ENCODE measurements at places on chromosomes 6 and 20.

DNA sequence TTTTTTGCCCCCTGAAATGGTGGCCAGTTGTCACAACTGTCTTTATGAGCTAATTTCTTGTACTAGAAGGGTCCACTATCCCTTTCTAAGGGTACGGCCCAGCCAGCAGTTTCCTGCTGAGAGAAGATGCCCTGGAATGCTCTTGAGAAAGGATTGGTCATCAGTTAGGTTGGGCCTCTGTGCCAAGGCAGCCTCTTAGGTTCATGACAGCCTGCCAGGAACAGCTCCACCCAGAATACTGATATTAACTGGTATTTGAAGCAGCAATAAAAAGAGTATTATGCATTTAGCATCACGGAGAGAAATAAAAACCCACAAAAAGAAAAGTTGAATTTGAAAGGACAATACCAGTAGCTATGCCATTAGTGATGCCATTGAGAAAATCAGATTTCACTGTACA, 9.0 kb upstream of the HINT3 start:
- DNase-seq: no peak

DNA sequence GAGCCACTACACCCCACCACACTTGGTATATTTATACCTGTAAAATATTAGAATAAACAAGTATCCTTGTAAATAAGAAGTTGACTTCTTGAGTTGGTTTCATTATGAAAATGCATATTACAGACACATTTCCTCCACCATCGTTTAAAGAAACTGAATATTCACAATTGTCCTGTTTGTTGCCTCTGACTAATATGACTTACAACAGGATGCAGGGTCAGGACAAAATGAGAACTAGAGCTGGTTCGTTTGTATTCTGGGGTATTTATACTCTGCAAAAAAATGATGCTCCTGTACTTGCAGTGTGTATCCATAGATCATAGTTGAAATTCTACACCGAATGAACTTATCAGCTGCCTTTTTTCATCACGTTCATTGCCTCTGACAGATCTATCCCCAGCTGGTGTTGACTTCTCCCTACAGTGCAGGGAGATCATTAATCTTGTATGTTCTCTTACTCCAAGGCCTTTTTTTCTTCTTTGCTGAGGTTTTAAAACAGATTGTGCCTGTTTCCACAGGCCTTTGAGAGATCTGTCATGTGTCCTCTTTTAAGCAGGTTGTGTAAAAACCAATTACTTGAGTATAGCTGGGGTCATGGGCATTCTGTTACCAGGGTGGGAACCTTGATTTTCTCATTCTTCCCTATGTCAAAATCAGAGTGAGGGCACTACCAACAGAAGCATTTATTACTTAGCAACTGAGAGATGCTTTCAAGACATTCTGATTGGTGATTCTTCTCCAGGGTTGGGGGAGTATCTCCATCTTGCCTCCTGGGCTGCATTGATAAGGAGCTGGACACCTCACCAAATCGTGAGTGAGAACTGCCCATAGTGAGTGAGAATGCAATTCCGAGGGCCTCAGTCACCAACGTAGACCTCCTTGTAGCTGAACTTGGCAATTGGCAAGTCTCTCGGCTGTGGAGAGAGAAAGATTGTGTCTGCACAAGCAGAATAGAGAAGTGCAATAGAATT, 78.8 kb upstream of the CD83 start:
- no peak for DNase-seq

DNA sequence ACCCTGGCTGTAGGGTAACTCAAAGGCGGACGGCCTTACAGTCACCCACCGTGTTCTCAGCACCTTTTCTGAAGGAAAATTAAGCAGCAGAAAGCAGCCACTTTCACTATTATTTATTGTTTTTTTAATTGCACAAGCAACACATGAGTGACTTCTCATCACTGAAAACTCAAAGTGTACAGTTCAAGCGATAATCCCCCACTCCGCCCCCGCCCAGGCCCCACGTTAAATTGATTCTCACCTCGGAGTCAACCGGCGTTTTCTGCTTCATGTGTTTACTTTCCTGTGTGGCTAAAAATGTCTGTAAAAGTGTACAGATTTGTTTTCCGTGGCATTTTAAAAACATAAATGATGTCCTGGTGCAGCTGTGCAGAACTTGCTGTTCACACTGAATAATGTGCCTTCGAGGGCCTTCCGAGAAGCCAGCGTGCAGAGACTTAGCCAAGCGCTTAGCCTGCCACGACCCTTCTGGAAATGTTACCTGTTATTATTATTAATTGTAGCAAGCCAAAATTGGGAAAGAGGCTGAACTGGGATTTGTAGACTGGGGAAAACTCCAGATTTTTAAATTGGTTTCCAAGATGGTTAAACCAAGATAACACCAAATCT, 335.7 kb downstream of the CDH4 start:
- DNase-seq: no peak

- no peak for DNase-seq
These were observed 29.8 kb downstream of the CTNNBL1 start for GRCh38 chr20:37723668-37724067.
